ENCODE measurements at places on chromosomes 5 and 9.

GRCh38 chr5:62649025-62649424 lies 70.4 kb downstream of the LRRC70 start:
- DNase-seq: no peak

GRCh38 chr5:36033486-36033885 lies 33.2 kb downstream of the UGT3A2 start:
- DNase-seq: no peak

- DNase-seq: no peak
These were observed 154.1 kb downstream of the SNX18 start for GRCh38 chr5:54671681-54672080.

GRCh38 chr9:137149942-137150616 lies 11.1 kb downstream of the GRIN1 start:
- no peak for DNase-seq

GRCh38 chr5:142810743-142811290 lies 40.6 kb downstream of the ARHGAP26 start:
- no peak for DNase-seq

- DNase-seq: no peak
These were observed 59.3 kb downstream of the PSD2 start for GRCh38 chr5:139854953-139855352.

GRCh38 chr9:98594546-98595160 lies 114.1 kb downstream of the GABBR2 start:
- DNase-seq: no peak
